ENCODE measurements at places on chromosomes 3 and 15. TPM values are rescaled to one million over a fixed set of nuclear protein-coding genes. Genes with fewer than 3 reads are reported as not detected.

- DNase-seq: no peak
Measured at GRCh38 chr3:45541326-45542321, 52.9 kb upstream of the LIMD1 start.

GRCh38 chr3:33826688-33827087 lies 28.3 kb downstream of the PDCD6IP start:
- no peak for DNase-seq

SLC24A5 gene
- total RNA-seq: not detected

GRK7 gene
- total RNA-seq: not detected

C2CD4A gene
- total RNA-seq: 0.05 TPM

DNA sequence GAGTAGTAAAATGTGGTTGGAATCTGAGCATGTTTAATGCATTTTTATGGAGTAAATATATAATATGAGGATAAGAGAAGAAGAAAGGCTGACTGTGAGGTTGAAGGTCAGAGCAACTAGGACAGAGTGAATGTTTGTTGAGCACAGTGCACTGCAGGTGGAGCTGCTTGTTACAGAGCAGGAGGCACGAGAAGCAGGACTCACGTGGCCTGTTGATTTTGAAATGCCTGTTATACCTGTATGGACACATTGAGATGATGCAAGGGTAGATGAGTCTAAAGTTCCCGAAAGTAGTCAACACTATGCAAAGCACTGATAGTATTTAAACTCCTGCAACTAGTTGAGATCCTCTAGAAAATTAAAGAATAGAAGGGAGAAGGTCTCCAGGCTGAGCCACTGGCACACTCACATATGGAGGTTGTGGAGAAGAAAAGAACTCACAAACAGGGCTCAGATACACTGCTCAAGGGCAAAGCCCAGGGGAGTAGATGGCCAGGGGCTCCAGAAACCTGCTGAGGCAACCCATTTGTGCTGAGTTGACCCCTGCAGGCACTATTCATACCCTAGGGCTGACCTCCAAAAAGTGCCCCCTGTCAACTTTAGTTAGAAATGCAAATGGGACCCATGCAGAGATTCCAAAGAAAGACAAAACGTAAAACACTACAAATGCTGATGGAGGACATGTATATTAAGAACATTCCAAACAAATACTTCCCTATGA lies 541.5 kb downstream of the GABRG3 start:
- no peak for DNase-seq

DNA sequence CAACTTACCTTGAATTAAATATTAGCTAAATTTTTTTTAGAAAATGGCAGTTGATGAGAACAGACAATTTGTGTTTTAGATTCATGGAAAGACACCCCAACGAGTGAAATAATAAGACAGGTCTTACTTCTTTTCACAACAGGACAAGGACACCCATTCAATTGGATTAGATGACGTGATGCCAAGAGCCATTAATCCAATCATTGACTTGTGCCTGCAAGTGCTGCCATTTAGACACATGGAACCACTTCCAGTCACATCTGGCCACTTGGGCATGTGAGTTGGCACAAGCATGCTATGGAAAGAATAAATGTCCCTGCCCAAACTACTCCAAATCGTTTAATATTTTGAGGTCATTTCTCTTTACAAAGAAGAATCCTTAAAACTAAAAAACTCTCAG lies 1308.8 kb downstream of the ROBO2 start:
- DNase-seq: no peak

CCR3 gene
- total RNA-seq: not detected

TM4SF4 gene
- total RNA-seq: not detected

DNA sequence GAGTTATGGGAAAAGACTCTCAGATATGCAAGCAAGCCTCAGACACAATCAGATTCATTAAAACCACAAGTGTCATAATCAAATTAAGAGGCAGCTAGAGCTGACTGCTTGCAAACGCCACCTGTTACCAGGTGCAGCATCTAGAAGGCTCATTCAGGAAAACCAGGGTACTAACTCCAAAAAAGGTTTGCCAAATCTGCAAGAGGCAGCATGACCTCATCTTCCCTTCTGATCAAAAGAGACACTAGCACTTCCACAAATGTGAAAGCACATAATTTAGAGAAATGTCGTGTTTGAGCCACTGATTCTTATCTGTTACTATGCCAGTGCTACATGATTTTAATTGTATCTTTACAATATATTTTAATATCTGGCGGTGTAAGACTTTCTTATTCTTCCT lies 123.3 kb upstream of the NANOGP8 start:
- no peak for DNase-seq

GRCh38 chr3:11514191-11514821 lies 129.4 kb downstream of the VGLL4 start:
- DNase-seq: peak; percentile 85

GRCh38 chr15:97680606-97681220 lies 279.8 kb upstream of the ARRDC4 start:
- no peak for DNase-seq

Data from glomerular endothelial cell (primary cell).